SK-MEL-5 (cell line): ENCODE measurements at places on chromosomes 4 and X. TPM values are rescaled to one million over a fixed set of nuclear protein-coding genes. Genes with fewer than 3 reads are reported as not detected.

KDR gene
- total RNA-seq: 3.4 and 4.2 TPM in 2 replicates

GUCY1A1 gene
- total RNA-seq: 0.08 and 0.24 TPM in 2 replicates

IL1RAPL1 gene
- total RNA-seq: 0.32 and 0.53 TPM in 2 replicates

ARMCX1 gene
- total RNA-seq: 27.2 and 30.8 TPM in 2 replicates

SHOX gene
- not detected in 2 replicates for total RNA-seq

RTL9 gene
- 0.13 and 0.35 TPM in 2 replicates for total RNA-seq

DNA sequence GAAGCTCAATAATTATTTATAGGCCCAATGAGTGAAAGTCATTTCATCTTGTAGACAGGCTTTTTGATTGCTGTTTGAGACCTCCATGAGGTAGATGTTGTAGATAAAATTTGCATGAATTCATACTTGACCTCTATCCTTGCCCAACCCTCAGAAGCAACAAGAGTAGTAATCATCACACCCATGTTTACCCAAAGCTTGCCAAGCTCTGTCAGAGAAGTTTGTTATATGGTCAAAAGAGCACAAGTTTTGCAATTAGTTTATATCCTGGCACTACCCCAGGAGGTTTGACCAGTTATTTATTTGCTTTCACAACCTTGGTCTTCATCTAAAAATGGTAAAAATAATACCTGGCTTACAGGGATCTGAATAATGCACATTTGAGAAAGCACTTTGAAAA is 20.7 kb downstream of the ADH7 start:
- DNase-seq: no peak

GRCh38 chr4:94978904-94979303 is 221.1 kb downstream of the BMPR1B start:
- no peak for DNase-seq

GRCh38 chr4:121799208-121799823 is 1.8 kb upstream of the EXOSC9 start:
- no peak for DNase-seq

- no peak for DNase-seq
These were observed 321.2 kb downstream of the PCDH7 start for GRCh38 chr4:31041385-31041784.

DNA sequence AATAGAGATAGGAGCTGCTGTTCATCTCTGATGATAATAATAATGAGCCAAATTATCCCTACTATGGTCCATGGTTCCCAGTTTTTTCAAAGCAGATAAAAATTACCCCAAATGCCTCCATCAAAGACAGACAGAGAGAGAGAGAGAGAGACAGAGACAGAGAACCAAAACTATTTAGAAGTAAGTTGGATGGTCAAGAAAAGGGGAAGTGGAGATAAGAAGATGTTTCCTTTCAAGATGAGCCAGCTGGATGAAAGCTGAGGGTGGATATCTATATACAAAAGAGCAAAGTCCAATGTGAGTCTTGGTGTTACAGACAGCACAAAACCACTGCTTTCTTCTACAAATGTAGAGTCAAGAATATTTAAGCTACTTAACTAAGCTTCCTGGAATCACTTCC is 173.9 kb downstream of the GRIA3 start:
- DNase-seq: no peak
